Activated effector memory CD4-positive, alpha-beta T cell treated with Interleukin-2 at 50 U/mL for 16 hours (primary cell): ENCODE measurements at places on chromosomes 7 and 10.

GRCh38 chr7:87354749-87355148, 9.3 kb downstream of the CROT start:
- no peak for DNase-seq

- DNase-seq, result no peak
Measured at GRCh38 chr7:54774785-54775740, 16.1 kb upstream of the SEC61G start.

DNA sequence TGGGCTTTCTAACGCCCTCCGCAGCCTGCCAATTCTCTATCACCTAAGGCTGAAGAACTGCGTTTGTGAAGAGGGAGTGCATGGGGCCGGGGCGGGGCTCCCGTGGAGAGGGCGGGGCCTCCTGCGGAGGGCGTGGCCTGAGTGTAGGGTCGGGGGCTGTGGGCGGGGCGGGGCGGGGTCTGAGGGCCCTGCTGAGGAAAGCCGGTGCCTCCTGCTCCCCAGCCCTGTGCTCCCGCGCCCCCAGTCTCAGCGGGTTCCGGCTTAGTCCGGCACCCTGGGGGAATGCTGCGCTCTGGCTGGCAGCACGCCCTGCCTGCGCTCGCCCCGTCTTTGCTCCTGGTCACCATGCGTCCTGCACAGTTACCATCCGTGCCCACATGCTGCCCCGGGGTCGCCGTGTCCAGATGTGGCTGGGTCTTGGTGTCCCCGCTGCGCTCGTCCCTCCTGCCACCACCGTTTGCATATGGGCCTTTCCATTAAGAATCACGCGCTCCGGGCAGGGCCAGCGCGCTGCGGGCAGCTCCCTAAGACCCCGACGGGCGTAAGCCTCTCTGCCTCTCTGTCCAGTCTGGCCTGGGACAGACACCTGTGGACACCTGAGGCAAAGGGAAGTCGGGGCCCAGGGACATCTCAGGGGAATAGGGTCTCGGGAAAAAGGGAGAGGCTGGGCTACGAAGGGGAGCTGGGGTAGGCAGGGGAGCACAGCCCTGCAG, 144.0 kb upstream of the RET start:
- no peak for DNase-seq

GRCh38 chr10:5506246-5506645, 6.9 kb upstream of the CALML5 start:
- no peak for DNase-seq

GRCh38 chr10:77123330-77123729, 514.3 kb downstream of the KCNMA1 start:
- DNase-seq, result no peak

GRCh38 chr10:52903397-52903938, 130.9 kb upstream of the MBL2 start:
- DNase-seq, result no peak

DNA sequence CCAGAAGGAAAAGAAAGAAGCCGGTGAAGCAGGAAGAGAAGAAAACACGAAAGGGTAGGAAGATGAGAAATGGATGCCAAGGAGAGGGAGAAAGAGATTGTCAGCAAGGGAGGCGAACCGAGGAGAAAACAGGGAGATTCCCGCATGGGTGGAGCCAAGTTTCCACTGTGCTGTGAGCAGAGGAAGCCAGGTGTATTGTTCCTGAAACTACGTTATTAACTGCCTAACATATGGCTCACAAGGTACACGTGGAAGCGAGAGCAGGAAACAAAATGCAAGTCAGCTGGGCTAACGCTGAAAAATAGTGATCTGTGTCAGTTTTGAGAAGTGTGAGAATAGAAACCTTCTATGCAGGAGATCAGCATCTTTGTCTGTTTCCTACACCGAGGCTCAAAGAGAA, 20.4 kb upstream of the HIPK2 start:
- no peak for DNase-seq

DNA sequence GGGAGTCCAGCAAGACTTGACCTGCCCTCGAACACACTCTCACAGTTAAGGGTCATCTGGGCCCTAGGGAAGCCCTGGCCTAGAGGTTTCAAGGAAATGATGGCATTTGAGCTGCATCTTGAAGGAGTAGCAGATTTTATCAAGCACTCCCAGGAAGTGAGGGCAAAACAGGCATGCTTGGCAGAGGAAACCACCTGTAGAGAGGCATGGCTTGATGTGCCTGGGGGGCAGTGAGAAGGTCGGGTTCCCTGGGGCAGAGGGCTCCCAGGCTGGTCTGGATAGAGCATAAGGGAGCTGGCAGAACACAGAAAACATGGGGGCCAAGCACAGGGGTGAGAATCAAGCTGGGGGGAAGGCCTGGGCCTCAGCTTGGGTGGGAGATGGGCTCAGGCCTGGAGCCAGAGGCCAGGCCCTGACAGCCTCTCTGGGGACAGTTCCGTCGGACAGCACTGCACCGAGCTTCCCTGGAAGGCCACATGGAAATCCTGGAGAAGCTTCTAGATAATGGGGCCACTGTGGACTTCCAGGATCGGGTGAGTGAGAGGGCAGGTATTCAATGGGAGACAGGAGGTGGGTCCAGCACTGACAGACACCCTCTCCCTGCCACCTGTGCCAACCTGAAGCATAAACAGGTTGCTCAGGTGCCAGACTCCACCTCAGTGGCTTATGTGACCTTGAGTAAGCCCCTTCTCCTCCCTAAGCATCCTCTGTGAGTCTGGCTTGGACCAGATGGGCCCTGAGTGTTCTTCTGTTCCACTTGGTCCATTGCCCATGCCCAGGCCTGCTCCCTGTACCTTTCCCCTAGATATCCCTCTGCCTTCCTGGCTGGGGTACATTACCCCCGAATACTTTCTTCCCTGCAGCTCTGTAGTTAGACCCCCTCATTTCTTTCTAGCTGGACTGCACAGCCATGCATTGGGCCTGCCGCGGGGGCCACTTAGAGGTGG, 3.5 kb upstream of the HOGA1 start:
- no peak for DNase-seq

DNA sequence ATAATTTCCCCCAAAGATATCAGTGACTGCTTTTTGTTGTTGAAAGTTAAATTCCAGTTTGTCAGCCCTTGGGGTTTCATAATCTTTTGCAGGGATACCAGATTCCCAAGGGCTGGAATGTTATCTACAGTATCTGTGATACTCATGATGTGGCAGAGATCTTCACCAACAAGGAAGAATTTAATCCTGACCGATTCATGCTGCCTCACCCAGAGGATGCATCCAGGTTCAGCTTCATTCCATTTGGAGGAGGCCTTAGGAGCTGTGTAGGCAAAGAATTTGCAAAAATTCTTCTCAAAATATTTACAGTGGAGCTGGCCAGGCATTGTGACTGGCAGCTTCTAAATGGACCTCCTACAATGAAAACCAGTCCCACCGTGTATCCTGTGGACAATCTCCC, 3.2 kb downstream of the CYP26A1 start:
- DNase-seq, result no peak

GRCh38 chr7:16055263-16055976, 365.9 kb downstream of the CRPPA start:
- DNase-seq, result no peak

GRCh38 chr7:120060281-120060680, 212.7 kb upstream of the KCND2 start:
- DNase-seq, result no peak

GRCh38 chr7:157432541-157432956, 95.7 kb downstream of the DNAJB6 start:
- DNase-seq, result no peak

DNA sequence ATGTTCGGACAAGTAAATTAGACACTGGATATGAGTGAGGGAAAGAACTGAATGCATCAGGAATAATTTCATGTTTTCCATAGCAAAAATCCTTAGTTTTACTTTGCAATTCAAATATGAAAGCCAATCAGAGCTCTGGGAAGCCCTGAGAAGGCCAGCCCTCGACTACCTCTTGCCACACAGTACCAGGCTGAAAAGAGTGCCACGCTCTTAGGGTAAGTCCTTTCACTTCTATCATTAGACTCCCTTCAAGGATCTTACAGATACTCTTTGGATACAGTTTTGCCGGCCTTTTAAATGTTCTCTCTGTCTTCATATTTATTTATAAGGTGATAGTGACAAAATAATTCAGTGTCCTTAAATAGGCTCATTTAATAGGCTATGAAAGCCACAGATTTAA, 1.9 kb downstream of the COBL start:
- DNase-seq, result no peak

DNA sequence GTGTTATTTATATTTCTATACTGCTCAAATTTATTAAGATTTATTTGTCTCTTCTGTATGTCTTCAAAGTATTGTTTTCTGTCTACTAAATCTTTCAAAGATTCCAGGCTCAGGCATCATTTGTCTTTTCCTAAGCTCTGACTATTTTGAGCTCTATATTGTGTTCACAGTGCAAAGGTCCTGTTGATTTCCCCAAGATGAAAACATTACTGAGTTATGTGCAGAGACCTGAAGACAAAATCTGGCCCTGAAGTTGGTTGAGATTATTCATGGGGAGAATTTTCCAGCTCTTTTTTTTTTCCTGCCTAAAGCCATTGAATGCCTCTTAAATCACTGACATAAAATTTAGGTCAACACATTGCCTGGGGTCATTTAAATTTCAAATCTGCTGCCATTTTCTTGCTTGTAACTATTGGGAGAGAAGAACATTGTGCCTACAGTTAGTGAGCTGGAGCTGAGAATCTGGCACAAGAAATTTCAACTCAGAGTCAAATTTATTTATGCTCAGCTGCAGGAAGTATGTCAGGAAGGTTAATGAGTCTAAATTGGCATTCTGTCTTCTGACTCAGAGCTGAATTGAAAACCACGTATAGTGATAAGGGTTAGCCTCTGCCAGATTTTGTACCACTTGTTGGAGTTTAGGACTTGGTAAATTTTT, 31.6 kb downstream of the CSTF2T start:
- DNase-seq, result no peak

DNA sequence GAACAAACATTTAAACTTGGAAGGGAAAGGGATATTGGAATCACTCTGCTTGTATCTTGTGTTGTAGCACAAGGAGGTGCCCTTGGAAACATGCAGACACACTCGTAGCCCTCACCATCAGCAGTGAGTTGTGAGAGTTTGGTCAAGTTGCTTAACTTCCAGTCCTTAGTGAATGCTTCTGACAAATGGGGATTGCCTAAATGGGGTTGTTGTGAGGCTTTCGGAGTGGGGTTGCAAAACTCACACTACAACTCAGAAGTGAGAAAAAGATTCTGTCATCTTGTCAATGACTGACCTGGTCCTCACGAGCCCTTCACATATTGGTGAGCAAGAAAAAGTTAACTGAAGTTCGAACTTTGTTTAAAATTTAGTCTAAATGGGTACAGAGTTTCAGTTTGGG, 29.0 kb upstream of the GSDME start:
- no peak for DNase-seq

GRCh38 chr7:87960239-87960638, 26.2 kb downstream of the ADAM22 start:
- no peak for DNase-seq

DNA sequence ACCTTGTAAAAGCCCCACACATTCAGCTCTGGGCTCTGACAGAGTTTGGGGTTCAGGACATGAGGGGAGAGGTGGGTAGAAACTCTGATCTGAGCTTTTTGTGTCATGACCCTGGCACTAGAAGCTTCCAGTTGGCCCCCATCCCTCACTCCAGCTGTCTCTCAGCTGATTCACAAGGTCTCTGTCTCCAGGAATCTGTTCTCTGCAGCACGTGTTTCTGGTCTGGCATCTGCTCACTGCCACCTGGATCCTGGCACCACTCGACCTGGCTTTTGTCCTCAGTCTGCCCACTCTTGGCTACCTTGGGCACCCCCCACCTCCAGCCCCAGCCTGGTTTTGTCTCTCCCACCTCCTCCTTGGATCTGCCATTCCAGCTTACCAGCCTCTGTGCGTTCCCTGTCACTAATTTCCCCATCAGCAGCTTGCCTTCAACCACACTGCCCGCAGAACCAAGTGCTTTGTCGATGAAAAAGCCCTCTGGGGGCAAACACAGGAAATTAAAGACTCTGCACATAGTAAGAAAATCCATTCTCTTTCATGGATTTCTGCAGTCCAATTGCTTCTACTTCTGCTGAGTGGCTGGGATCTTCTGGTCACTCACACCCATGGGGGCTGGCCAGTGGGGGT, 18.3 kb upstream of the ADCYAP1R1 start:
- DNase-seq, result no peak

DNA sequence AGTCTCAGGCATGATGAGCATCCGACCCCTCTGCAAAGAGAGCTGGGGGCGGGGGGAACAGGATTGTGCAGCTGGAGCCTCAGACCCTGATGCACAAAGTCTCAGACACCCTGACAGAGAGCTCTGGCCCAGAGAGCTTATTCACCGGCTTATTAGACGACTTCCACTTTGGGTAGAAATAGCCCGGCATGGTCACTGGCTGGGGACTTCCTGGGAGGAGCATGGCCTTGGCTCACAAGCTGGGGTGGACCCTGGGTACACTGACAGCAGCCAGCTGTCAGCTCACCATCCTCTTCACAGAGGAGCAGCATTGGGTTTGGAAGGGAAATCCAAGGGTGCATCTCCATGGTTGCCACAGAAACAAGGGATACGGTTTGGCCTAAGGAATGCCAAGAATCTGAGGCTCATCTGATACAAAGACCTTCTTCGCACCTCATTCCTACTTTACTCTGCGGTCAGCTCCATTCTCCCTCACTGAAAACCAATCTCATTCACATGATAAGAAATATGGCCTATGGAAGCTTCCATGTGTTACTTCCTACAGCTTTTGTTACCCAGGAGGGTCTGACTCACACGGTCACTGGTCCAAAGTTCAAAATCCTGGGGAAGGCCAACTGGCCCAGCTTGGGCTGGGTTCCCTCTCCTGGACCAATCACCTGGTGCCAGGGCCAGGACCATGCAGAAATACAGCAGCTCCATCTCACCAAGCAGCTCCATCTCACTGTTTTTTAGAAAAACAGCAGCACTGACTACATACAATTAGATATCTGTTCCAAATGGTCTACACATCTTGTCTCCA, 25.1 kb downstream of the ZNF467 start:
- no peak for DNase-seq

- DNase-seq, result no peak
Measured at GRCh38 chr7:90312745-90313144, 8.4 kb downstream of the FAM237B start.

DNA sequence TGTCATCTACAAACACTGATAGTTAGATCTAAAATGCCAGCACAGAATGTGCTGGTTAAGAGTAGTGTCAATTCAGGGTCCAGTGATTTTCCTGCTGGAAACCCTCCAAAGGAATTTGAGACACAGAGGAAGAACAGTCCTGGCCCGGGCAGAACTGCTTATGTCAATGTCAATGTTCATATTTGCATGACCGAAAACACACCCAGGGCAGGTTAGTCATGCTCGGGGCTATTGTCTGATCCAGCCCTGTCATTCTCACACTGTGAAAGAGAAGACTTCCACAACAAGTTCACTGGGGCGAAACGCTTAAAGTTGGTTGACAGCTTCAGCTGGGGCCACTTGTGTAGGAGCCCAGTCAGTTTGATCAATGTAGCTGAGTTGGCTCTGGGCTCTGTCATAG, 139.3 kb downstream of the C1GALT1 start:
- no peak for DNase-seq

GRCh38 chr7:156993925-156994235, 16.6 kb downstream of the MNX1 start:
- DNase-seq, result no peak
